DMS79 treated with DMSO at 0.1 percent for 48 hours (cell line): ENCODE measurements at places on chromosomes 11 and 22.

- DNase-seq: no peak
Observed at GRCh38 chr11:111450480-111451320, 61.5 kb downstream of the BTG4 start.

GRCh38 chr22:50226063-50226874, 18.6 kb downstream of the TUBGCP6 start:
- no peak for DNase-seq

DNA sequence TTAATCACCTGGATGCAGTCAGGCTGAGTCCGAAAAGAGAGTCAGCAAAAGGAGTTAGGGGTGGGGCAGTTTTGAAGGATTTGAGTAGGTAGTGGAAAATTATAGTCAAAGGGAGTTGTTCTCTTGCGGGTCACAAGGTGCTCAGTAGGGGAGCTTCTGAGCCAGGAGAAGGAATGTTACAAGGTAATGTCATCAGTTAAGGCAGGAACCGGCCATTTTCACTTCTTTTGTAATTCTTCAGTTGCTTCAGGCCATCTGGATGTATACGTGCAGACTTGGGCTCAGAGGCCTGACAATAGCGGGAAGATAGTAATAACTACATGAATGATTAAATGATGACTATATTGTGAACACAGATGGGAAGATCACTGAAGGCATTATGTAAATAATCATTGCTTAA, 6.2 kb downstream of the SC5D start:
- no peak for DNase-seq

DNA sequence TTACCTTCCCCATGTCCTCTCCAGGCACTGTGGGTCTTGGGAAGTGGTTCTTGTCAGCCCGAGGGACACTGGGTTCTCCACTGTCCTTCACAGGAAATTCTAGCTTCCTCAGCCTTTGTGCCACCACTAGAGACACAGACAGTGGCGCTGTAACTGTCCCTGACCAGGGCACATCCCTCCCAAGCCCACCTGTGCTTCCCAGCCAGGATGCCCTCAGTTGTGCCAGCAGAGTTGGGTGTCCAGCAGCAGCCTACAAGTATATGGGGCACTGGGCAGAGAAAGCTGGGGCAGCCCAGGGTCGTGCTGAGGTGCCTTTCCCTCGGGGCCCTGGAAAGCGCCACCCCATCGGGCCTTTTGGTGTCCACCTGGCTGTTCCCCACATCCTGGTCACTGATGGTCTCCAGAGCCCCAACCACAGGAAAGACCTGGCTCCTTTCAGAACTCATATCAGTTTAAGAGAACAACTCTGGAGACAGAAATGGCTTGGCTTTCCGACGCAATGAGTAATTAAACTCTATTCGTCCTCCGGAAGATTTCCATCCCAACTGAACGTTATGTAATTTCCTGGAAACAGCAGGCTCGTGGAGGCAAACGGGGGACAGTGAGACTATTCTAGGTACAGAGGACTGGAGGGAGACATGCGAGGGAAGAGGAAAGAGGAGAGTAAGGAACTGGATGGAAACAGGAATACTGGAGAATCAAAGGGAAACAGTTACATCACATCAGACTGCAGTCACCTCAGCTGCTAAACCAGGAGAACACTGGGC, 28.6 kb downstream of the PPP2R1B start:
- DNase-seq: no peak

GRCh38 chr11:32318071-32319055, 117.0 kb downstream of the WT1 start:
- no peak for DNase-seq

- peak; percentile 20 for DNase-seq
Observed at GRCh38 chr22:49087198-49087597, 740.5 kb downstream of the BRD1 start.

- no peak for DNase-seq
Observed at GRCh38 chr11:111778047-111778558, 11.9 kb upstream of the PPP2R1B start.

GRCh38 chr11:78351193-78351592, 66.4 kb downstream of the GAB2 start:
- peak; percentile 19 for DNase-seq

DNA sequence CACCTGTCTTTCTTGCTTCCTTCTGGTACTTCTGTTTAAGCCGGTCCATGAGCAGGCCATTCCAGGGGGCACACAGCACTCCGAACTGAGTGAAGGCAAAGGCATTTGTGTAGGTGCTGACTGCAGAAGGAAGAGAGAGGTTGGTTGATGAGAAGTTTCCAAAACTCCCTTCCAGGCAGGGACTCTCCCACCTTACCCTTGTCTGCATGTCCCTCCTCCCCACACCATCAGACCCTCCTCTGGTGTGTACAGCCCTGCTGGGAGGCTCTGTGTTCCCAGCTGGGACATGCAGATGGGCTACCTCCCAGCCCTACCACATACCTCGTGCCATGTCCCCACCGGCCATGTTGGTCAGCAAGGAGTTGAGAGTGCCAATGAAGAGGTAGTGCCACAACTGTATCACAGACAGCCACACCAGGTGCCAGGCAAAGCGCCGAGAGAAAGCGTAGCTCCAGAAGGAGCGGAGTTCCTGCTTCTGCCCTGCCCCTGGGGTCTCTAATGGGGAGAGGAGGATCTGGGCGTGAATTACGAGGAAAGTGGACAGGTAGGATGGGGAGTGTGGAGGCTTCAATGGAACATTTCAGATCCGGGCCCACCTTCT, 12.2 kb downstream of the SLC43A3 start:
- no peak for DNase-seq

DNA sequence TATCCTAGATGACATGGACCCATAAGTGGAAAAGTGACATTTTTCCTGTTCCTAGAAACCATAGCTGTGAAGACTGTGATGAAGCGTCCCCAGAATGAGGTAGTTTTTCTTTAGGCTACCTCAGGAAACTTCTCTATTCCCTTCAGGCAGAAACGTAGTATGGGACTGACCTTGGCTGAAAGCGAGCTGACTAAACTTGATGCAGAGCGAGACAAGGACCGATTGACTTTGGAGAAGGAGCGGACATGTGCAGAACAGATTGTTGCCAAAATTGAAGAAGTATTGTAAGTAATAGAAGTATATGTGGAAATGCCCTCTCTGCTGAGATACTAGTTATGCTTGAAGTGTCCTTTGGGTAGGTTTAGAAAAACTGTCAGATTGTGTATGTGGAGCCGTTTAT, 64.7 kb upstream of the GRIK4 start:
- no peak for DNase-seq

DNA sequence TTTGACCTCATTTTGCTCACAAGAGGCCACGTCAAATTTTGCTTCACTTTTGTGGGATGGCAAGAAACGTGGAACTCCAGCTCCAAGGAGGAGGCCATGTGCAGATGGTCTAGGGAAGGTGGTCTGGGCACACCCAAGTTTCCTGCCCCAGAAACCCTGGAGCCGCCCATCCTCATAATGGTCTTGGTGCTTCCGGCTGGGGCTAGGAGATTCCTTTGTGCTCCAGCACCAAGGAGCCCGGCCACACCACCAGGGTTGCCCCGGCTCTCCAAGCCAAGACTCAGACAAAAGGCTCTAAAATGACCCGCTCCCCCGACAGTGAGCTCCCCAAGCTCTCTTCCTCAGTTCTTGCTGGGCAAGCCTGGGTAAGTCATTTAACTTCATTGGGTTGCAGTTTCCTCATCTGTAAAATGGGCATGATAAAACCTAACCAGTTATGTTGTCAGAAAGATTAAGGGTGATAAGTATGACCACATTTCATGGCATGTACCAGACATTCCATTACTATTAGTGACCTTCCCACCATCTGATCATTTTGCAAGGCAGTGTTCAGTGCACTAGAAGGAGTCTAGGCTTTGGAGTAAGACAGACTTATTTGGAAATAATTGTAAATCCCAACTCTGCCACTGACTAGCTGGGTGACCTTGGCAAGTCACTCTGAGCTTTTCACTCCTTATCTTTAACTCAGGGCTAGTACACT, 23.3 kb downstream of the DKK3 start:
- no peak for DNase-seq

DNA sequence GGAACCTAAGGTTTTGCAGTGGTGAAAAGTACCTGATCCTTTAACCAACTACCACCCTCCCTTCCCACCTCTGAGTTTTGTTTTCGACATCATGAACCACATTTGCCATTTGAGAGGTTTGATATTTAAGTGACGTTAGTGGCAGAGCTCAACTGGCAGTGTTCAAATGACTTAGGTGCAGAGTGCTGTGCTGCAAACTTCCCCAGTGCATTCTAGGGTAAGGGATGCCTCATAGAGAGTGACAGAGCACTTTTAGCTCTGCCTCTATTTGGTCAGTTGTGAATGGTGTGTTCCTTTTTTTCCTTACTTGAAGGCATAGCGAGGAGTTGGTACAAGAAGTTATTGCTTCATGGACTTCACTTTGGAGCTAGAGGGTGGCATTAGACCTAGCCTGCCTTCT, 9.4 kb downstream of the BMAL1 start:
- no peak for DNase-seq

DNA sequence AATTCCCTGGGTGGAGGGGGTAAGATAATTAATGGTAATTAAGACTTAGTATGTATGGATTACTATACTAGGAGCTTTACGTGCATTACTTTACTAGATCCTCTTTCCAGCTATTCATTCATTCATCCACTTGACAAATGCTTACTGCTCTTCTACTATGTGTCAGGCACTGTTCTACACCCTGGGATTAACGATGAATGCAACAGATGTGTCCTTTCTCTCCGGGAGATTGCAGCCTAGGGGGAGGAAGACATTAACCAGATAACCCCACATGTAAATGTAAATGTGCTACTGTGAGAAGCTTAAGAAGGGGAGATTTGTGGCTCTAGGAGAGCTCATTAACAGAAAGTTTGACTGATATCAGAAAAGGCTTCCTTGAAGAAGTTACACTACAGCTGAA, 1.7 kb downstream of the ANKK1 start:
- DNase-seq: no peak

- DNase-seq: no peak
Observed at GRCh38 chr11:9573775-9574621, 528 bp downstream of the WEE1 start.

DNA sequence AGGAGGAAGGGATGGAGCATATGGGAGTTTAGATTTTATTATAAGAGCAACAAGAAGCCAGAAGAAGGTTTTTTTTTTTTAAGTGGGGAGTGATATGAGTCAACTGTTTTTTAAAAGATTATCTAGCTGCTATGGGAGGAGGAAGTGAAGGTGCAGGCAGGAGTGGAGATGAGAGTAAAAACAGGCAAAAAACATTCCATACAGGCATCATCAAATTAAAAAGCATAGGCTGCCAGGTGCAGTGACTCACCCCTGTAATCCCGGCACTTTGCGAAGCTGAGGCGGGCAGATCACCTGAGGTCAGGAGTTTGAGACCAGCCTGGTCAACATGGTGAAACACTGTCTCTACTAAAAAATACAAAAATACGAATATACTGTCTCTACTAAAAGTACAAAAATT, 368.4 kb upstream of the MTNR1B start:
- no peak for DNase-seq

DNA sequence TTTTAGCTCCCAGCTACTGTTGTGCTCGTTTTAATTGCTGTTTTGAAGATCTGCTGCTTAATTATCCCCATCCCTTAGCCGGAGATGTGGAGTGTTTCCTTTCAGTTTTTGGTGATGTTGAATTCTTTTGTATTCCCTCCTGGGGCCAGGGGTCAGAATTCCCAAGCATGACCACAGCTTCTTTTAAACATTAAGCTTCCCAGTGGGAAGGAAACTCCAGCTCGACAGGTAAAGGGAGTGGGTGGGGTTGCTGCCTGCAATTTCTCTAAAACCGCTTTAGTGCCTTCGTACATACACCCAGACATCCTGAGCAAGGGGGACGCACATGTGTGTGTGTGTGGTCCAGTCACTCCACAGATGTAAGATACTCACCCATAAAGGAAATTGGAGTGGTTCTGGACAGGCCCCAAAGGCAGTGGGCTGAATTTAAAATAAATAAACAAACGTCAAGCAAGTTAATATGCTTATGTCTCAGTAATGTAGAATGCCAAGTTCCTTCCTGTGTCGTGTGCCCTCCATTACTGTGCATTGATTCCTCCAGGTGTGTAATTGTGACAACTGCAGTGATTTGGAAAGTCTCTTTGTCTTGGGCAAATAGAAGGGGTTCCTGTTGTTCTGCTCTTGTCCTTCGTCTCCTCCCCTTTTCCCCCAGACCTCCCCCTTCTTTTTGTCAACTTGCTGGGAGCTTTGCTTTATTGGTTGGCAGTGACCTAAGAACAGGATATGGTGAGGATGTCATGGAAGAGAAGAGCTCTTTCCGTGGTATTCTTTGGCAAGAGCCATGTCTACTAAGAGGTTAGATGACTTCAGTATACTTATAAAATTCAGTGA, 19.2 kb upstream of the ADSL start:
- DNase-seq: no peak

GRCh38 chr11:65781962-65782815, 1.4 kb upstream of the AP5B1 start:
- no peak for DNase-seq

GRCh38 chr11:20353829-20354434, 9.6 kb upstream of the HTATIP2 start:
- DNase-seq: peak; percentile 73

GRCh38 chr22:44335066-44335839, 22.5 kb upstream of the SHISAL1 start:
- DNase-seq: no peak
